Activated CD8-positive, alpha-beta memory T cell treated with anti-CD3 and anti-CD28 coated beads for 4 hours (primary cell): ENCODE measurements at places on chromosomes 7 and 10.

- no peak for DNase-seq
Measured at GRCh38 chr10:132371641-132372081, 25.3 kb upstream of the PWWP2B start.

GRCh38 chr10:94138391-94138790 is 144.7 kb downstream of the PLCE1 start:
- no peak for DNase-seq

GRCh38 chr10:101569622-101570427 is 18.2 kb downstream of the POLL start:
- peak; percentile 65 for DNase-seq

DNA sequence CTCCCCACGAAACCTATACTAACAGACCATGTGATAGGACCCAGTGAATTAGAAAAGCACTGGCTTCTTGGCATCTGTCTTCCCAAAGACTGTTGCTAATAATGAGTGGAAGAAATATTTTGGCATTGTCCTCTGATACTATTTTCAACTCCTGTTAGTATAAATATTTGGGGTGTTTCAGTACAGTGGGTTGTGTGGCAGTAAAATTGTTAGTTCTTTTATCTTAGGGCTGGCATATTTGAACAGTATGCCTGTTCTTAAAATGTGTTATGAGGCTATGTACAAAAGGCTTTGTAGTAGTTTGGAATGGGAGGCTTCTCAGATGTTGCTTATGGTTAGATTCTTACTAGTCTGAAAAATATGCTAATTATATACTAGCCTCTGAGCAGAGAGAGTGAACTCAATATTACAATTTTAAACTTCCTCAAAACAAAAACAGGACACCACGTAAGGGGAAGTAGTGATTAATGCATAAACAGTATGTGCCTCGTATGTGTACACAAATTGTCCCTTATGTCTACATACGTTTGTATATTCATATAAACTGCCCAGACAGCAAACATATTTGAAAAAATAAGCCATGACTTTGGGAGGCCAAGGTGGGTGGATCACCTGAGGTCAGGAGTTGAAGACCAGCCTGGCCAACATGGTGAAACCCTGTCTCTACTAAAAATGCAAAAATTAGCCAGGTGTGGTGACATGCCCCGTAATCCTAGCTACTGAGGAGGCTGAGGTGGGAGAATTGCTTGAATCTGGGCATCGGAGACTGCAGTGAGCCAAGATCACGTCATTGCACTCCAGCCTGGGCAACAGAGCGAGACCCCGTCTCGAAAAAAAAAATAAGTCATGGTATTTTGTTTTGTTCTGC is 115.4 kb downstream of the ARID5B start:
- DNase-seq: no peak

DNA sequence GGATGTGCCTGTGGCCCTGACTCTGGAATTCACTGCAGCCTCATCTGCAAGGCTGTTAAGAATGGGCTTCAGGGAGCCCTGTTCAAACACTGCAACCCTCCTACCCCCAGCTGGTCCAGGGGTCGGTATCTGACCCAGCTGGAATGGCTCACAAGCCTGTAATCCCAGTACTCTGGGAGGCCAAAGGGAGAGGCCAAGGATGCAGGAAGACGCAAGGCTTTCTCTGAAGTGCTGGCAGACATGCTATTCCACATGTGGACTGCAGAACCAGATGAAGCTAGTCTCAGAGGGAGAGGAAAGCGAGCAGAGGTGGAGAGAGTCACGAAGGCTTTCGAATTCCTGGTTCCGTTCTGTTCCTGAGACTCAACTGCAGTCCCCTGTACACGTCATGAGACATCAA is 45.0 kb downstream of the ESYT2 start:
- no peak for DNase-seq

DNA sequence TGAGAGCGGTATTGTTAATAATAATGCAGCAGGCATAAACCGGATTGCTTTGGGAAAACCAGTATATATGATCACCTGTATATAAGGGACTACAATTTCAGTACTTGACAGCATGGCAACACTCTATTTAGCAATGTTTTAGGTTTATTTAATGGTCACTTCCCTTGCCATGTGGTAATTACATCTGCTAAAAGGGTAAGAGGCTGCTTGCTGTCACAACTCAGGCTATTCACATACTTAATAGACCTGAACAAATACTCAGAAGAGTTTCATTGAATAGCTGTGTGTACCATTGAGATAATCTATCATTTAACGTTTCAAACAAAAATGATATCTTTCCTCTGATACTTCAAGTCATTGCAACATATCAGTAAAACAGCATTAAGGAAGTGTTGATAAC is 90.1 kb downstream of the PCDH15 start:
- no peak for DNase-seq

GRCh38 chr7:83629117-83629880 is 19.6 kb downstream of the SEMA3E start:
- no peak for DNase-seq

DNA sequence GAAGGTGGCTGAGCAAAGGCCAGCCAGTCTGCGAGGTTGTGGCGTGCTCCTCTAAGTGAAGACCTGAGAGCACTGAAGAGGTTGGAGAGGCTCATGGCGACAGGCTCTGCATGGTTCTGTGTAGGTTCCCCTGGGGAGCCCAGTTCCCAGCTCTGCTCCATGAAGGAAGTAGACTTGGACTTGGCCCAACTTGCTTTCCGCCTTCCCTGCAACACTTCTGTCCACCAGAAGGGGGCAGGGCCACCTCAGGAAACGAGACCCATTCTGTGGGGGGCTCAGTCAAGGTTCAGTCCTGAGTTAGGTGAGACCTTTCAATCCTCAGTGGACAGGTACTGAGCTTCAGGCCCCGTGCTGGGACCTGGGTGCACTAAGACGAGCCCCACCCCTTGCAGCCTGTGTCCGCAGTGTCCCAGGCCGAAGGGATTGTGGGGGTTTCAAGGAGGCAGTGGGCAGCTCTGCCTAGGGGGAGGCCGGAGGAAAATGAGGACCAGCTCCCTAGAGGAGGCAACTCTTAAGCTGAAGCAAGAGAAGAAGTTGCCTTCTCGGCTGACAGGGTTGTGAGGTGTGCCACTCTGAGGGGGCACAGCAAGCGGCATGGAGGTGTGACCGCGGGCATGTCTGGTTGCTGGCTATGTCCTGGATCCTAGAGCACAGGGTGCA is 15.0 kb upstream of the PCBD1 start:
- no peak for DNase-seq

DNA sequence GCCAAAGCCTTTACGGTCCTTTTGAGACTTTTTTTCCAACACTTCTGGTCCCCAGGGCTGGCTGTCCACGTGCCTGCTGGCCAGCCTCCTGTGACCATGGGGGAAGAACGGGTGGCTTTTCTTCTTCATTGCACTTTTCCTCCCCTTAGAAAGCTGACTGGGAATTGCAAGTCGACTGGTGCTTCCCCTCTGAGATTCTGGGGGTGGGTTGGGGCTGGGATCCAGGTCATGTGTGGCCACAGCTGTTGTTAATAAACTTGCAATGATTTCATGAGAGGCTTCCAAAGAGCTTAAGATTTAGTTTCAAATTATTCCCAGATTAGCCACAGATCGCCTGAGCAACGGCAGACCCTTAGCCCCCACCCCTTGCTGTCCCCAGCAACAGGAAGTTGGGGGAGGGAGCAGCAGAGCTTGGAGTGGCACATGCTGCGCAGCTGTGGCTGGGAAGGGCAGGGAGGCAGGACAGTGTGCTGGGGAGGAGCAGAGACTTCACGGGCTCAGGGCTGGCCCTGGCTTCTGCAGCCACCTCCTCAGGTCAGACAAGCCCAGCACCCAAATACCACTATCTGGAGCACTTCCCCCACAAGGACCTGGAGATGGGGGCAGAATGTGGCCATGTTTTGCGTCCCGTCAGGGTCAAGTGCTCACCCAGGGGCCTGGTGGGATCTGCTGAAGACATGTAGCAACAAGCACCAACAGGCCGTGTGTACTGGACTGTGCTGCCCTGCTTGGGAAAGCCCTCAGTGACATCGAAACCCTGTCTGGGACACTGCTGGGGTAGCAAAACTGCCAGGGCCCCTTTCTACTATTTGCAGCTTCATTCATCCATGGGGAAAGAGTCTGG is 147.1 kb downstream of the RNF216 start:
- DNase-seq: no peak

GRCh38 chr7:139374246-139374645 is 14.6 kb downstream of the LUC7L2 start:
- no peak for DNase-seq

- DNase-seq: no peak
Measured at GRCh38 chr10:22710139-22710745, 4.1 kb downstream of the PIP4K2A start.

DNA sequence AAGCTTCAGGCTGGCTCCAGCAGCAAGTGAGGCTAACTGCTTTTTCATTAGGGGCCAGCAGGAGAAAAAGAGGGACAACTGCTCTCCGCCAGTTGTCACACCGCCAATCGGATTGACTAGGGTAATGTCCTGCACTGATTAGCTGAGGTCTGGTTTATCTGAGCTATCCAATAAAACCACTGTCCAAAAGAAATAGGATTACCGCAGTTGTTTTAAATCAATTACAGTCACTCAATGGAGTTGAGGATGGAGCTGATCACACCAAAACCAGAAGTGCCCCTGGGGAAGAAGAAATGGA is 351.4 kb upstream of the NPVF start:
- DNase-seq: no peak

GRCh38 chr10:122232769-122233168 is 38.3 kb upstream of the BTBD16 start:
- DNase-seq: no peak

DNA sequence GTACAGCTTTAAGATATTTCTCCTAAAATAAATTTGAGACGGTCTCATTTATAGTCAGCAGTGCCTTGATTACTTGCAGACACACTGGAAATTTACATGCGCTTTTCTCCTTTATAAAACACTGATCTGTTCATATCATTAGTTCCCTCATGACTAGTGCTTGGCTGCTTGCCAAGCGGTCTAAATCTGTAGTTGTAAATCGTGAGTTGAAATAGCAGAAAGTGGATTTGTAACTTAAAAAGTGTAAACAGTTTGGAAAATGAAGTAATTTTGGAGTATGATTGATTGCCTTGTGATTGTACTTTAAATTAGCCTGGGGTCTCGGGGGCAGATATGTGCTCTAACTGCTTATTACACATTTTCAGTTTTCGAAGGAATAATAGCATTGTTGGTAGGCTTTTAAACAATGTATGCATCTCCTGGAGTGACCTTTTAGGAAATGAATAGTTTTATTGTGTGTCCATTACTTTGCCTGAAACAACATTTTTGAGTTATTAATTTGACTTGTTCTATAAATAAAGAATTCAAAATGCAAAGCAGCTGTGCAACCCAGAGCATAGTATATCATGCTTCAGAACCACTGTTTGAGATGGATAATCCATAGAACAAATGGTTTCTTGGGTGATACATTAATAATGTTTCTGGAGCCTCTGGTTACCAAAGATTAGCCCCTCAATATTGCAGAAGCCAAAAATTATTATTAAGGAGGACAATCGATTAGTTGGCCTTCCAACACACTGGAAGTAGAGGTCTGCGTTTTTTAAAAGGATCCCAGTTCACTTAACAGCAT is 73.3 kb downstream of the ARID5B start:
- DNase-seq: no peak

- DNase-seq: no peak
Measured at GRCh38 chr7:141706239-141707064, 1.7 kb upstream of the WEE2 start.

DNA sequence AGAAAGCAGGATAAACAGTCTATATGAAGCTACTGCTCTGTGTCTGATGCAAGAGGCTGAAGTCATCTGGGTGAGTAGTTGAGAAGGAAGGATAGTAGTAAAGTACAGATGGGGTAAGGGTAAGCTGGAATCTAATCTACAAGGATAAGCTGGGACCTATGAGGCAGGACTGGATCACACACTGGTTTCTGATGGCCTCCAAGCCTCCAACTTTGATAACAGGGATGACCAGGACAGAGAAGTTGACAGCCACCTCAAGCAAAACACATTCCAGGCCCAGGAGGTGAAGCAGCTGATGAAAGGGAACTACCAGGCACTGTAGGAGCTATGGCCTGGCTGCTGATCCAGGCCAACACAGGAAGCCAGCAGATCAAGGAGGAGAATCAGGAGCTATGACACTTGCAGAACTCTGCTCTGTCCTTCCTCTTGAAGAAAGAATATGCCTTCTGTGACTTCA is 278.1 kb upstream of the TMEM229A start:
- DNase-seq: no peak

GRCh38 chr7:28137463-28137862 is 43.1 kb downstream of the JAZF1 start:
- DNase-seq: no peak

GRCh38 chr10:132662186-132662920 is 123.6 kb downstream of the NKX6-2 start:
- no peak for DNase-seq

DNA sequence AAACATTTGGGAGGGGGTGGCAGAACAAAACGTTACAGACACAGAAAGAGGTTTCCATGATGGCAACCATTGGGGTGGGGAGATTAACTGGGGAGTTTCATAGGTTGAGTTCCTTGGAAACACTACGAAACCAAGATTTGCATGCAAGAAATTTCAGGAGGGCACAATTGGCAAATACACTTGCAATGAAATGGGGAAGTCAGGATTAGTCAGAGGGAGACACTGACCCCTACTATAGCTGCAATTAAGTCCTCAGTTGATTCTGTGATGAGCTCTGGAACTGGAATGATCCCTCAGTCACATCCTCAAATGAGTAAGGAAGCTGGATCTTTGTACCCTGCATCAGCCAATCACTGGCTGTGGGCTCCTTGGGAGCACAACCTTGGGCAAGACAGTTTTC is 22.1 kb downstream of the CPEB3 start:
- no peak for DNase-seq

GRCh38 chr10:119517235-119518141 is 25.0 kb downstream of the RGS10 start:
- DNase-seq: no peak

GRCh38 chr10:130741901-130742855 is 569.3 kb downstream of the TCERG1L start:
- no peak for DNase-seq

- DNase-seq: no peak
Measured at GRCh38 chr7:105680505-105681187, 99.4 kb upstream of the EFCAB10 start.

GRCh38 chr10:113454341-113455061 is 98.4 kb upstream of the HABP2 start:
- DNase-seq: no peak

- DNase-seq: no peak
Measured at GRCh38 chr10:14414901-14415300, 84.2 kb upstream of the FRMD4A start.

DNA sequence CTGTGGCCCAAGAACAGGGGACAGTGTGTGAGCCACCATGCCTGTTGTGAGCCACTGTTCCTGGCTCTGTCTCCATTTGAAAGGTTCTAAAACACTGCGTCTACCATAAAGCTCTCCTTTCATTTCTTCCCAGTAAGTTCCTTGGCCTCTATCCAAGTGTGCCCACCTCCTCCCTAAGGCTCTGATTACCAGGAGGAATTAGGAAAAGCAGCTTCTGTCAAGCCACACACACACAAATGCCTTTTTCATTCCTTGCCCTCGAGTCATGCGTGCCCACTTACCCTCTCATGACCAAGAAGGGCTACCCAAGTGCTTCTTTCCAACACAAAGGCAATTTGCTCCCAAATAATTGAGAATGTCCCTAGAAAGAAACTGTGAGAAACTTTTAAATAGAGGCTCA is 70.8 kb upstream of the PARD3 start:
- no peak for DNase-seq

GRCh38 chr10:31602541-31603234 is 283.7 kb downstream of the ZEB1 start:
- DNase-seq: no peak

GRCh38 chr7:25662841-25663800 is 434.8 kb upstream of the NPVF start:
- DNase-seq: no peak
